Renal cortex interstitium (tissue), 15 donors: ENCODE measurements at places on chromosomes 13 and 19.

- no peak for DNase-seq
Observed at GRCh38 chr19:17570791-17571190, 15.3 kb downstream of the COLGALT1 start.

- DNase-seq = no peak
Observed at GRCh38 chr19:16585094-16585801, 13.0 kb upstream of the SLC35E1 start.

- no peak for DNase-seq
Observed at GRCh38 chr13:79196366-79196765, 209.7 kb downstream of the RBM26 start.

- DNase-seq = peak; percentile 19
Observed at GRCh38 chr19:44988896-44989556, 12.2 kb upstream of the RELB start.

GRCh38 chr13:94416454-94417080 lies 62.9 kb downstream of the DCT start:
- DNase-seq = no peak

- DNase-seq = no peak
Observed at GRCh38 chr19:3834349-3835054, 34.3 kb downstream of the ZFR2 start.

- no peak for DNase-seq
Observed at GRCh38 chr13:99982731-99983498, 1.3 kb downstream of the ZIC2 start.

DNA sequence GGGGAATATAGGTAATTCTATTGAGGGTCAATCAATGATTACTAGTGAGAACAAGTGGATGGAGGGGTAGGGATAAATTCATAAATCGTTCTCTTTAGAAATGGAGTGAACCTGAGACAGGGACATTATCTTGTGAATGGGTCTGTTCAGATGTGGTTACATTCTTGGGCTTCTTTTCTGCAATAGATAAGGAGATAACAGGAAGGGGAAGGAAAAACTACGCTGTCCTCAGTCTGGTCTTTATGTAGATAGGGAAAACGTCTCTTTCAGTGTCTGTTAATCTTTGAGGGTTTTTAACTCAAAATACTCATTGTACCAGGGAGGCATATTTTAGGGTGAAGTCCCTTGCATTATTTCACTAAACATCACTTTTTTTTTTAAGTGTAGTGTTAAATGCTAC lies 266.7 kb upstream of the MAB21L1 start:
- no peak for DNase-seq

GRCh38 chr13:100845128-100845757 lies 170.6 kb upstream of the TMTC4 start:
- no peak for DNase-seq

- DNase-seq = no peak
Observed at GRCh38 chr19:13430790-13431582, 75.3 kb downstream of the CACNA1A start.

GRCh38 chr19:17332677-17333581 lies 1.7 kb downstream of the ANO8 start:
- no peak for DNase-seq

- DNase-seq = no peak
Observed at GRCh38 chr13:66994517-66995202, 235.5 kb downstream of the PCDH9 start.

DNA sequence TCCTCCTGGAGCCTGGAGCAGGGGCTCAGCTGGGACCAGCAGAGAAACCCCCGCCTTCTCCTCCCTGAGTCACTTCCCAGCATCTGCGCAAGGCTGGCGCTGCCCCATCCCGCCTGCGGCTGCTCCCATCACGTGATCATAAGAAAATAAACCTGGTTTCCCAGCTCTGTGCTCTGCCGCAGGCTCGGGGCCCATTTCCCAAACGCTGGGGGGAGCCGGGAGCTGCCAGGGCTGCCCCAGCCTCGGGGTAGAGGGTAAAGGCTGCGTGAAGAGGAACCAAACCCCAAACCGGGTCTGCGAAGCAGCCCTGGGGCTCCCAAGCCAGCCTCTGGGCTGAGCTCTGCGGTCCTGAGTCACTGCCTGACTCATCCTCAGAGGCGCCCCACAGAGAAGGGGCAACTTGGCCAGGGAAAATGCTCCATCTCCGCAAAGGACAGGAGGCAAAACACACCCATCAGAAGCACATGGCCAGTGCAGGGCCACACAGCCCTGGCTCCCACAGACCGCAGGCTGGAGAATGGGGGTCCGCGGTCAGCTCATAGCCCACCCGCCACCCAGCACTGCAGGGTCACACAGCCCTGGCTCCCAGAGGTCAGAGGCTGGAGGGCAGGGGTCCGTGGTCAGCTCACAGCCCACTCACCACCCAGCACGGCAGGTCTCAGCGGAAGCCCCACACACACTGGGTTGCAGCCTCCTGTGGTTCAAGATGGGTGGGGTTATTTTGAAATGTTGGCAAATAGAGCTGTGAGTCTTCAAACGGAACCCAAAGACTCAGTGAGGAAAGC lies 67.1 kb downstream of the RASA3 start:
- no peak for DNase-seq

DNA sequence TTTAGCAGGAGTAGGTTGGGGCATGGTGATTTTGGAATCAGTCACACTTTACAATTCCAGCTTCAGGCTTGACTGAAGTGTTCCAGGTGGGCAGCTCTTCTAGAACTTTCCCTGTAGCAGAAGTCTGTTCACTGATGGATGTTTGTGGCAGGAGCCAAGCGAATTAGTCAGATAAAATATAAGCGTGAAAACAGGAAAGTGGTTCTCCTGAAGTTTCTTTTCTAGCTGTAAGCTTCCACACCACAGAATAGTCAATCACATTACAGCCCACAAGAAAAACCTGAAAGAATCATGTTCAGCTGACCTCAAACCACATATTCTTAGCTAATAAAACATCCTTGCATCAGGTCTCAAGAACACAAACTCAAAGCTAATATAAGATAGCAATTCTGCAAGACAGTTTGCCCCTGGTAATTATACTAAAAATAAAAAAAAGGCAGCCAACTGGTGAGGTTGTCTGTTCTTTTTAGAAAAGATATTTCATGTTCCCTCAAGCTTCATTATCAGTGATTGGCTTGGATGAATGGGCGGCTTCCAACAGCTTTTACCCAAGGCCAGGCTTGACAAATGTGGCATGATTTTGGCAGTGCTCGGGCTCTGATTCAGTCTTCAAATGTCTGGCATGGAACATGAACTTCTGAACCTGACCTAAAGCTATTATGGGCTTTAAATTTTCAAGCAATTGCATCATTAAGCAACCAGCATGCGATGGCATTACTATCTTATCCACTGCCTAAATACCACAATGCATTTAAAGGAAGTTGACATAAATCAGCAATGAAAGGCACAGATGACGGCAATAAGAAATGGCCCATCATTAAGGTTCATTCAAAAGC lies 136.8 kb downstream of the DCLK1 start:
- DNase-seq = no peak

DNA sequence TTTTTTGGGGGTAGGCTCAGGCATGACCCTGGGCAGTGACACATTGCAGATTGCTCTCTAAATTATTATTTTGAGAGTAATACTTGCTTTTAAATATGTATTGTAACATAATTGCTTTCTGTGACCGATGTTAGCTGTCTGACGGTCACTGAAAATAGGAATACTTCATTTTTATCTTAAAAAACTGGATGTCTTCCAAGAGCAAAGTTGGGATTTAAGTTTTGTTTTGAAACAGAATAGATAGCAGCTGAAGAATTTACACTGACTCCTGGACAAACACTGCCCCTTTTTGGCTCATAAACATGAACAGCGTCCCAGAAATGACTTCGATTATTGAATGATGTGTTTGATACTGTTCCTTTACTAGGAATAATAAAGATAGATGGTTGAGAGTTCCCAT lies 535.9 kb downstream of the GPC5 start:
- peak; percentile 8 for DNase-seq

DNA sequence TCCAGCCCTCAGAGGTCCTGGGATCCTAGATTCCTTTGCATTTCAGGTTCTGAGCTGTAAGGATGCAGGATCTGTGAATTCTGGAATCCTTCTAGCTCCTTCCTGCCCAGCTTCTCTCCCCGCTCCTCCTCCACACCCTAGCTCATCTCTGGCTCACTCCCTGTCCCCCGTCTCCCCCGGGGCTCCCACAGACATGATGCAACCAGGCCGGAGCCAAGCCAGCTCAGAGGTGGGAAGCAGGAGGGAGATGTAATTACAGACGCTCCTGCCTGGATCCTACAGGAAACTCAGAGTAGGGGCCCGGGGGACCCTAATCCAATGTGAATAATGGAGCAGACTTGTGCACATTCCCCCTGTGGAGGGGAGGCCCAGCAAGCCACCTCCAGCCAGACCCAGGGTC lies 4.5 kb downstream of the GNG8 start:
- DNase-seq = no peak

DNA sequence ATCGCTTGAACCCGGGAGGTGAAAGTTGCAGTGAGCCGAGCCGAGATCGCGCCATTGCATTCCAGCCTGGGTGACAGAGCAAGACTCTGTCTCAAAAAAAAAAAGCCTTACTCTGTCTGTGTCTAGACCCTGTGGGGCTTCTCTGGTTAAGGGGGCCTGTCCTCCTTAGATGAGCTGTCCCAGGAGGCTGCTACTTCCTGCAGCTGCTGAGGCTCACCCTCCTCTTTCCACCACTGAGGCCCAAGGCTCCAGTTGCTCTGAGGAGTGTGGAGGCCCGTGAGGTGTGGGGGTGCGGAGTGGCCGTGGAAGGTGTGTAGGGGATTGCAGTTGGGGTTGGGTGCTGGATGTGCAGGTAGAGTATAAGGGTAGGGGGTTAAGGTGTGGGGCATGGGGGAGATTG lies 22.1 kb upstream of the RASA3 start:
- DNase-seq = no peak

DNA sequence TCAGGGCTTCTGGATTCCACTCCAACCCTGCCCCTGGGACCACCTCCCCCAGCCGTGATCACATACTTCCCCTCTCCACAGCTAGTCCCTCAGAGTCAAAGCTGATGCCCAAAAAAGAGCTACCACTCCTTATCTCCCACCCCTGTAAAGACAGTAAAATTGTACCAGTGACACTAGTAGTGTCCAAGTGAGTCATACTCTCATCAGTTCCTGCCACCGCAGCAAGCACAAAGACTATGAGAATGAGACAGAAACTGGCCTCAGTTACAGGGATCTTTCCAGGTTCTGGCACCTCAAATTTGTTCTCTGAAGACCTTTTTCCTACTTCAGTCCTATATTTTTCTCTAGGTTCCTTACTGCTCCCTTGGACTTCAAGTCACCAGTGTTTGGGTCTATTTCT lies 144.2 kb downstream of the SPRY2 start:
- no peak for DNase-seq

DNA sequence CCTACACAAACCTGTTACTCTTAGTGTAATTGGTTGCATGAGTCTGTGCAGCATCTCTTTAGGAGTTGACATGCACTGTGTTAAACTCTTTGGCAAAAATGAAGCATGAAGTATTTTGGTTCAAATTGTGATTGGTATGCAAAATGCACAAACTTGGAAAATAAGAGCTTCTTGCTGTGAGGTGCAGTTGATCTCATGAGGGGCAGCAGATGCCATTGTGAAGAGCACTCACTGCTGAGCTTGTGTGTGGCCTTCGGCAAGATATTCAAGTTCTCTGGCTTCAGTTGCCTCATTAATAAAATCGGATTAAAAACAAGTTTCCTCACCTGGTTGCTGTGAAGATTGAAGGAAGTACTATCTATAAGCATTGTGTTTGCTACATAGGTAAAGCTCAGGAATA lies 142.3 kb downstream of the KATNAL1 start:
- DNase-seq = no peak

- DNase-seq = peak; percentile 7
Observed at GRCh38 chr13:51453959-51454703, 1.3 kb upstream of the INTS6 start.

GRCh38 chr19:406971-407510 lies 1.9 kb downstream of the C2CD4C start:
- no peak for DNase-seq

GRCh38 chr13:44394658-44395057 lies 21.0 kb downstream of the SERP2 start:
- no peak for DNase-seq

- no peak for DNase-seq
Observed at GRCh38 chr13:23449398-23450162, 16.1 kb upstream of the SACS start.

DNA sequence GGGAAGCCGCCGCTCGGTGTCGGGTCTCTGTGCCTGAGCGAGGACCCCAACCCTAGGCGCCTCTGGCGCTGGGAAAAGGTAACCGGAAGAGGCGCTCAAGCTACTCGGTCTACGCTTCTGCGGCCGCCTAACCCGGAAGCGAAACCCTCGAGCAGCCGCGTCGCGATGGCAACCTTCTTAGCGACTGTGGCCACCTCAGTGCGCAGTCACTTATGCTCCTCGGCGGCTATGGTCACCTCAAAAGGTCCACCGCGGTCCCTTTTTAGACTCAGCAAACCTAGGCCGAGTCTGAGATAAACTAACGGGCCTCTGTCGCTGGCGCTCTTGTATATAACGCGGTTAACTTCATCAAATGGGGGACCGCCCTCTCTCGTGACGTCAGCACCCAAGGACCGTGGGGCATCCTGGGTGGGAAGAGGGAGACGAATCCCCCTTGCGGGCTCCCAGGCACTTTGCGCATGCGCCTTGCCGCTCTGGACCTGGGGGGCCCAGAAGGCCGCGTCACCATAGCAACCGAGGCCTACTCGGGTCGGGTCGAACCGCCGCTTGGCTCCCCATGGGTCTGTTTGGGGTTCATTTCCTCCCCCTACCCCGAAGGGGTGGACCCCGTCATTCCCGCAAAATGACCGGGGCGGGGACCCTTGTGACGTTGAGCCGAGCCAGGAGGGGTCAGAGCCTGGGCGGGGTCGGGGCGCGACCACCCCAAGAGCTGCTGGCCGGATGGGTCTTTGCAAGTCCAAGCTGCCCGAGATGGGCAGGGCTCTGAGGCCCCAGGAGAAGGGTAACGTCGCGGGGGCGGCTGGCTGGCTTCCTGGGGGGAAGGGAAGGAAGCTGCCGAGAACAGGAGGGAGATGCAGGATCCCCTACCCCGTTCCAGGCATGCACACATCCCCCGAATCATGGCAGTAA lies at the start of gene GTF2F1:
TSS of gene GTF2F1 (minus strand) at position 91 of the 909 bp plus-strand sequence. CDS start 169 bp downstream, outside the sequence.
- DNase-seq = peak; percentile 94

- DNase-seq = no peak
Observed at GRCh38 chr13:37662624-37663023, 64.1 kb upstream of the POSTN start.

GRCh38 chr19:7916955-7917266 lies 2.3 kb downstream of the TGFBR3L start:
- no peak for DNase-seq

GRCh38 chr13:54965881-54966280 lies 1937.3 kb downstream of the OLFM4 start:
- no peak for DNase-seq

DNA sequence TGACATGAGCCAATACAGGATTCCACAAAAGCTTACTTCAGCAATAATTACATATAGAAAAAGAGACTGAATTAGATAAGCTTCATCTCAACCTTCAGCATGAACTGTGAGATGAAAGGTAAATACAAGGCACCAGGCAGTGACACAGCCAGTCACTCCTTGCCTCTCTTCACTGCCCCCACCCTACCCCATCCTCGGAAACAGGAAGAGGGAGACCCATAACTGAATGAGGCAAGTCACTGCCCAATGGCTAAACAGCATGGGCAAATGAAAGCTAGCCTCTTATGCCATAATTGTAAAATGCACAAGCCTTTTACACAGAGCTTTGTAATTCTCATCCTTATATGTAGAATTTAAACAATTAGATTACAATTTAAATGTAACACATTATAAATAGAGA lies 1.7 kb downstream of the ZNF160 start:
- DNase-seq = no peak

- DNase-seq = no peak
Observed at GRCh38 chr13:112603641-112604225, 15.8 kb upstream of the TUBGCP3 start.

- no peak for DNase-seq
Observed at GRCh38 chr19:3766520-3766919, 4.0 kb downstream of the MRPL54 start.
